ENCODE measurements at places on chromosomes 1 and 21. TPM values are rescaled to one million over a fixed set of nuclear protein-coding genes. Genes with fewer than 3 reads are reported as not detected.

LAD1 gene
- total RNA-seq, result 20.3 TPM

PTAFR gene
- total RNA-seq, result 5.2 TPM

DNA sequence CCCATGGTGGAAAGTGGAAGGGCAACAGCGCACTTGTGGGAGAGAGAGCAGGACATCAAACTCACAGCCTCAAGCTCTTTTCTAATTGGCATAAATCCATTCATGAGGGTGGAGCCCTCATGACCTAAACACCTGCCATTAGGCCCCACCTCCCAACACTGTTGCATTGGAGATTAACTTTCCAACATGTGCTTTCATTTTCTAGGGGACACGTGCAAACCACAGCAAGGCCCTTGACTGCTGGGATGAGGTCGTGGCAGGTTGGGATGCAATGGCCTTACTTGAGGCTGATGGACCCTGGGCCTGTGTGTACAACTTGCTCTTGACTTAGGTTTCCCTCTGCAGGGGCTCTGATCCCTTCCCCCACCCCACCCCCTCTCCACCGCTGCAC, 35.9 kb upstream of the NEK2 start:
- no peak for DNase-seq

RHD gene
- not detected for total RNA-seq

DISP3 gene
- not detected for total RNA-seq

GRCh38 chr1:11414926-11415538, 63.9 kb upstream of the DISP3 start:
- DNase-seq, result no peak

DNA sequence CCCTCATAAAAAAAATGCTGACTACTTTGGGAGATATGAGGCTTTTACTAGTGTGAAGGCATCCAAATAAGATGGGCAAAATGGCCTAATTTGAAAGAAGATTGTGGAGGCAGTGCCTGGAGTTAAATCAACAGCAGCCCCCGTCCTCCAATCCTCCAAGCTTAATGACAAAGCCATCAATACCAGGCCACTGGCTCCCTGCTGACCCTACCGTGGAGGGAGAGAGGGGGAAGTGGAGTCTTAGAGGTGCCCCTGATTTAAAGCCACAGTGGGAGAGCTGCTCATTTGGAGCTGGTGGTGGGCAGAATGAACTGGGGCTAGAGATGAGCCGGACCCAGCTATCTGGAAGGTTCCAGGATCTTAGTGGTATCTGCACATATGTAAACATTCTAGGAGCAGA, 24.3 kb upstream of the KNCN start:
- no peak for DNase-seq

- DNase-seq, result no peak
These were observed 16.3 kb downstream of the NSL1 start for GRCh38 chr1:212775241-212775640.

DNA sequence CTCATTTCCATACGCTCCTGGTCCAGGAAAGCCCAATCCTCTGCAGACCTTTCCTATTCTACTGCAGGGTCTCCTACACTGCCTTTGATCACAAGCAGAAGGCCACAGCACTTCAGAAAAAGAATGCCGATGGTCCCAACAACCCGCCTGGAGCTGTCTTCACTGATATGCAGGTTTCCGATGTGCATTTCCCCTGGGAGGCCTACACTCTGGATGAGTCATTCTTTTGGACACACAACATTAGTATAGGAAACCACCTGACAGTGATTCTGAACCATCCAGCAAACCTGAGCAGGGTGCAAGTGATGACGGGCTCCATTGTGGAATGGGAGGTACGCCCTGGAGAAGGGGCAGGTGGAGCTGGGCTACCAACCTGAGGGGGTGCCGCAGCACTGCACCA, 15.0 kb downstream of the PCAT6 start:
- no peak for DNase-seq

OR2L2 gene
- not detected for total RNA-seq

MED8 gene
- 25.3 TPM for total RNA-seq

- peak; percentile 54 for DNase-seq
These were observed 576 bp downstream of the SMIM12 start for GRCh38 chr1:34858901-34859445.

- DNase-seq, result no peak
These were observed 407.6 kb upstream of the DEPDC1 start for GRCh38 chr1:68904477-68904876.

- DNase-seq, result no peak
These were observed 32.6 kb upstream of the HTR1D start for GRCh38 chr1:23249787-23250454.

GRCh38 chr1:29783508-29784275, 547.4 kb downstream of the PTPRU start:
- DNase-seq, result no peak

All from right lobe of liver (tissue), 6 donors.